EL (cell line): ENCODE measurements at places on chromosomes 3 and 15.
A peak's percentile ranks its signal among the peaks of the same experiment; 100 is the strongest.

GRCh38 chr3:98528474-98529346 lies 3.1 kb upstream of the GPR15 start:
- DNase-seq = no peak

DNA sequence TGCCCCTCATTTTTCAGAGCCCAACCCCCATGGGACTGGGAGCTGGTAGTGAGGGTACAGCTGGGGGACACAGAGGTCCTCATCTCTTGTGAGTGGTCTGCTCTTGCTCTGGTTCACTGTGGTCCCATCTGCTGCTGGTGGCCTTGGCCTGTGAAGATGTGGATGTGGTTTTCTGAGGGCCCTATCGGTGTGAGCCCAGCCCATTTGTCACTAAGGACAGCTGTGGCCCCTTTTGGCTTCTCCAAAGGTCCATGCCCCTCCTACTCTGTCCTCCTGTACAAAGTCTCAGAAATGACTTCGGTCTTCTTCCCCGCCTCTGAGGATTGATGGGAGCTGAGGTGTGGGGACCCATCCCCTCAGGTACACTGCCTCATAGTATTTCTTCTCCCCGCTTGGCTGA lies 21.0 kb downstream of the LIPC start:
- no peak for DNase-seq

DNA sequence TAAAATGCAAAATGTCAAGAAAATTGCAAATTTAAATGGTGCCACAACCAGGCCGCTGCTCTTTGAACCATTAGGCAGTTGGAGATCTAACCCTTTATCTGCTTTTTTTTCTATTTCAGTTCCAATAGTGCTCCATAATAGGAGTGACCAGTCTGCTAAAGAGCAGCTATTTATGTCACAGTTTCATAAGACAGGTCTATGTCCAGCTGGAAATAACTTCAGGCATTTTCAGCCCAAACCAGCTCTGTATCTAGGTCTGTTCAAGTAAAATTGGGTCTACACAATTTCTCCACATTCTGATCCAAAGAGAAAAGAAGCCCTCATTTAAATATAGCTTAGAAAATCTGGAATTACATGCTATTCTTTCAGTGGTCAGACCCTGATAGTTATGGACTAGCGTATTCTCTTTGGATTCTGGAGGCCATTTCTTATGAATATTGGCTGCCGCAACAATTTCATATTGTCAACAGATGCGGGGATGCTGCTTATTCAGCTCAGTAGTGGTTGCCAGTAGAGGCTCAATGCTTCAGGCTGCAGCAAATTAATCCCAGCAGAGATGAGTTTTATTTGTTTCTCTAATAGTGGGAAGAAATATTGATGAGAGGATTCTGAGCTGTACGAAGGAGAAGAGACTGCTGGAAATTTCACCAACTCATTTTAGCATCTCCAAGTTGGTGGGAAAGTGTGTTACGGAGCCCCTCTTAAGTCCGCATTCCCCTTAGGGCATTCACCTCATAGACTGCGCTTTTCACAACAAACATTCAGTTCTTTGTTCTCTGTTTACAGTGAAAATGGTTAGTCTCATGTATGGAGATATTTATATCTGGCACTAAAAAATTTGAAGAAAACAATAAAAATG lies 887.0 kb downstream of the ROBO1 start:
- DNase-seq = no peak

DNA sequence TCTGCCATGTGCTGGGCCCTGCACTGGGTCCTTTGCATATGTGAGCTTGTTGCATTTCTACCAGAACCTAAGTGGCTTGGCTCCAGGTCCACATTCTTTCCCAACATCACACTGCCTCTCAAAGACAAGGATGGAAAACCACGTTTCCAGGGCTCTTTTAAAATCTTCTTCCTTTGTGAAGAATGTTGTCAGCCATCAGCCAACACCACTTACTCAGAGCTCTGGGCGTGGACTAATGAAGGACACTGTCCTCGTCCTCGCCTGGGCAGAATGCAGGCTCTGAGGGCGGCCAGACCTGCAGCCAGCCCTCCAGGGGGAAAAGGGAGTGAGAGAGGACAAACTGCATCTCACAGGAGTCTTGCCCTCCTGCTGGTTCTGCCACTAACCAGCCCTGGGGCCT lies 49.7 kb downstream of the MAGEF1 start:
- DNase-seq = peak; percentile 20

DNA sequence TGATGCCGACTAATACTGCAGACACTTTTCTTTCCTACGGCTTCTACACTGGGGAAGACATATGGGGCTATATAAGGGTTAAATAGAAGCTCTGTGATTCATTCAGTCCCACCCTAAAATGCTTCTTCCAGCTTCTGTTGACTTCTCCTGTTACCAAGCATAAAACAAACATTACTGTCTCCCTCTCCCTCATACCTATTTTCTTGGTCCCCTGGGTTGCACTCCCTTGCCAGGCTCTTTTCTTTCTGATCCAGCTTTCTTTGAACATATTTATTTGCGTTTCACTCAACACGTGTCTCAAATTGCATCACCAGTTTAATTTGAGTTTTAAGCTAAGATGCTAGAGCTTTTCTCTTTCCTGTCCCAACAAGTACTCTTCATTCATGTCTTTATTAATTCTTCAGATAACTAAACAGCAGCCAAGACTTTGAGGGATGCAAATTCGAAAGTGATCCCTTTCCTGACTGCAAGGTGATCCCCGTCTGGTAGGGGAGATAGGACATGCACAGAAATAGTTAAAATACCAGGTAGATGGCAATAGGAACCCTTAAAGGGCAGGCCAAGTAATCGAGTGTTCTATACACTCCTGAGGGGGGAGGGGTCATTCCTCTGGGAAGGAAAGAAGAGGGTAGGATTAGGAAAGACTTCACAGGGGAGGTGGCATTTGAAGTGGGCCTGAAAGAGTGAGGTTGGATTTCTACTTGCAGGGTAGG lies 198.6 kb upstream of the BCL6 start:
- DNase-seq = no peak

DNA sequence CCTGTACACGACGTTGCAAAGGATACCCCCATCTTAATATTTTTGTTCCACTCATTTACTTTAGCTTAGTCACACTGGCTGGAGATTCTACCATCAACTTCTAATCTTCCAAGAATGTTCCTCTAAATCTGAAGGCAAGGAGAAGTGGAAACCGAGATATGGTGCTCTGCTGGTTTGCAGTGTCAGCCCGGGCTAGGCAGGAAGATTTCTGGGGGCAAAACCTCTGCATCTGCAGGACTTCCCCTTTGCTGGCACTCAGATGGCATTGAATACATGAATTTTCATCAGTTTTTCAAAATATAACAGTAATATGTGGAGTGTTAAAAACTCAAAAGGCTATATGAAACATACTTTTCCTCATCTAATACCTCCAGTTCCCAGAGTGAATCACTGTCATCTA lies 240.4 kb downstream of the RPLP1 start:
- no peak for DNase-seq

- no peak for DNase-seq
These were observed 145.9 kb downstream of the APBA2 start for GRCh38 chr15:29031502-29032228.

DNA sequence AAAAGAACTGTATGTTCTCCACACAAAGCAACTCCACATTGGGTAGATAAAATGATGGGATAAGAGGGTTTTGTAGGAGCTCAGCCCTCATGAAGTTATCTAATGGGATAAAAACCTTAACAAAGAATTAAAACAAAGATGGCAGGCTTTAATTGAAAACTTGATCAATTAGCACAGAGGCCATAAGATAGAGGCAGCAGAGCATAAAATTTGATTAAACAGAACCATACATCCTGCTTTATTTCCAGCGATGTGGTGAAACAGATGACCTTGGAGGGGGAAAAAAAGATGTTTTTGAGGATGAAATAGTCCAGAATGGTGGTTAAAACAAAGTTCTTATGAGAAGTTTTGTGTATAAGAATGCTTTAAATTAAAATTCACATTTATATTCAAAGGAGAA lies 130.9 kb upstream of the ALCAM start:
- no peak for DNase-seq

GRCh38 chr3:36800533-36801116 lies 36.3 kb upstream of the DCLK3 start:
- DNase-seq = no peak

- DNase-seq = no peak
These were observed 29.8 kb downstream of the LARS2 start for GRCh38 chr3:45417930-45418847.

DNA sequence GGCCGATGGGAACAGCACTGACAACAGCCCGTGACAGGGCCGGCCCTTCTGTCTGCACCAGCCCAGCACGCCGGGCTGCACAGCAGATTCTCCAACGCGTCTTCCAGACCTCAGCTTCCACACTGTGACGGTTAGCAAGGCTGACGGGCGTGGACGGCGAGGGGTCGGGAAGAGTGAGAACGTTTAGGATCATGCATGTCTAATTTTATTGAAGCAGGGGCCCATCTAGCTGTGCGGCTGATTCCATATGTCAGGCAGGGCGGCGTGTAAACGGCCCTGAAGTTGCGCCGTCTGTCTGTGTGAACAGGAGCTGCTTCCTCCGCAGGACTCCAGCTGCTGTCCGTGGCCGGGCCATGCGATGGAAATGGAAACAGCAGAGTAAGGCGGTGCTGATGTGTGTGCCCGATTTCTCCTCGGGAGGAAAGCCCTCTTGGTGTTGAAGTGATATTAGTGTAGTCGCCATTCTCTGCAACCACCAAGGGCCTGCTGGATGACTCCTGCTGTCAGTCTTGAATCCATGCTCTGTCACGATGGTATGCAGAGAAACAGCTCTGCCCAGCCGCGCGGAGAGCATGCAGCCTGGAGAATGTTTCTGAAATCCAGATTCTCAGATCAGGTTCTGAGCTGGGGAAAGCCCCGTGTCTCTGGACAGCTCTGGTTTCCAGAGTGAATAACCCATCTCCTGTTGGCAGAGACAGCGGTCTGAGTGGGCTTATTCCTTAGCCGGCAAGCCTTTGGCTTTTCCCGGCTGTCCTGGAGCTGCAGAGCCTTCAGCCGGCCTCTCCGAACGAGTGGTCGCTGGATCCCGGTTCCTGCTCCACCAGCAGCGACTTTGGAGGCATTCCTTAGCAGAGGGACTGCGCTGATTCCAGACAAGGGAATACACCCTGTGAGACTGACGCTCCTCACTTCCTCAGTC lies 158.1 kb upstream of the UBE3A start:
- no peak for DNase-seq

DNA sequence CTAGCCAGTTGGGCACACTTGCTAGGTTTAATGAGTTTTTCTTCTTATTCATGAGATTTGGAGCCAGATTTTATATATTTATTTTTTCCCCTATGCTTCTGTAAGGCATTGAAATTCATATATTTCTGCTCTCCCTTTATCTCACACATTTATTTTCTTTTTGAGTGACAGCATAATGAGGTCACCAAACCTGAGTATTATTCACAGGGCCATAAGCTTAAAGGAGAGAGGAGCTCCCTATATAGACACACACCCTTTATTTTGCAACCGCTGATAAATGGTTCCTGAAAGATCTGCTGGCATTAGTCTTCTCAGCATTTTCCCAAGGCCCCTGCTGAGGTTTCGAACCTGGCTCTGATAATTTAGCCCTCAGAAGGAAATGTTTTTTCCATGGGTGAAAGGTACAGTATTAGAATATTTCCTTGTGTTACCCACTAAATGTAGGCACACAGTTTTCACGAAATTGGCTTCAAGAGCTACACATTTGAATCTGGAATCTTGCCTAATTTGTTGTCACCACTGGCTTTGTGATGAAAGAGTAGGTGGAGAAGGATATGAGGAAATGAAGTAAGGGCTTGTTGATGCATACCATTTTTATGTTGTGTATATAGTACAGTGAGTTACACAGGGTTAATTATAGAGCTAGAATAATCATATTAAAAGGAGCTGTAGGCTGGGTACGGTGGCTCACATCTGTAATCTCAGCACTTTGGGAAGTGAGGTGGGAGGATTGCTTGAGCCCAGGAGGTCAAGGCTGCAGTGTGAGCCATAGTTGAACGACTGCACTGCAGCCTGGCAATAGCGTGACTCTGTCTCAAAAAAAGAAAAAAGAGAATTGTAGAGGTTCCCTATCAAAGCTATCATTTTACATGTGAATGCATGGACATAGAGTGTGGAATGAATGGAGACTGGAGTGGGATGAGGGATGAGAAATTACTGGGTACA lies 6.5 kb downstream of the KLHL18 start:
- DNase-seq = no peak

- no peak for DNase-seq
These were observed 314.8 kb downstream of the BCHE start for GRCh38 chr3:165522386-165522785.

DNA sequence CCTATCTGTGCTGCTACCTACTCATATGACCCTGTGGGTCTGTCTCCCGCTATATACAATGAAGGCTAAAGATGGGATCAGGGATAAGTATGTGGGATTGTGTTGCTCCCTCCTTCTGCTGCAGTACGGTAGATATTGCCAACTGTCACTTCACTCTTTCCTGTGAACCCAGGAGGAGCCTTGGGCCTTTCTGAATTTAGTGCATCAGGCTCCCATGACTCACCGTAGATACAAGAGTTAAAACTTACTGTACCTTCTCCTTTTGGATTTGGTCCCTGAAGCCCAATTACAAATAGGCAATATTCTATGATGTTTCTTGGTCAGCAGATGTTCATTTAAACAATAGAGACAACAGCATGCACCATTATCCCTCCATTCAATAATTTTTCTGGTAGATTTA lies 27.4 kb downstream of the MITF start:
- DNase-seq = no peak

DNA sequence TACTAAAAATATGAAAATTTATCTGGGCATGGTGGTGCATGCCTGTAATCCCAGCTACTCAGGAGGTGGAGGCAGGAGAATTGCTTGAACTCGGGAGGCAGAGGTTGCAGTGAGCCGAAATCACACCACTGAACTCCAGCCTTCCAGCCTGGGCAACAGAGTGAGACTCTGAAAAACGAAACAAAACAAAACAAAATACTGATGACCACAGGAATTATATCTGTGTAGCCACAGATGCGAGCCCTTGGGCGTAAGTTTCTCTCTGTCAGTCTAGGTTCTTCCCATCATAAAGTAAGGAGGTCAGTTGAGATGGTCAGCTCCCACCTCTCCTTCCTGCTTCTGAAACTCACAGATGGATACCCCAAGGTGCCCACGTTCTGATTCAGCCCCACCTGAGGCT lies 37.7 kb upstream of the CFAP161 start:
- no peak for DNase-seq

GRCh38 chr15:59115047-59115446 lies 10.1 kb downstream of the CCNB2 start:
- DNase-seq = no peak

DNA sequence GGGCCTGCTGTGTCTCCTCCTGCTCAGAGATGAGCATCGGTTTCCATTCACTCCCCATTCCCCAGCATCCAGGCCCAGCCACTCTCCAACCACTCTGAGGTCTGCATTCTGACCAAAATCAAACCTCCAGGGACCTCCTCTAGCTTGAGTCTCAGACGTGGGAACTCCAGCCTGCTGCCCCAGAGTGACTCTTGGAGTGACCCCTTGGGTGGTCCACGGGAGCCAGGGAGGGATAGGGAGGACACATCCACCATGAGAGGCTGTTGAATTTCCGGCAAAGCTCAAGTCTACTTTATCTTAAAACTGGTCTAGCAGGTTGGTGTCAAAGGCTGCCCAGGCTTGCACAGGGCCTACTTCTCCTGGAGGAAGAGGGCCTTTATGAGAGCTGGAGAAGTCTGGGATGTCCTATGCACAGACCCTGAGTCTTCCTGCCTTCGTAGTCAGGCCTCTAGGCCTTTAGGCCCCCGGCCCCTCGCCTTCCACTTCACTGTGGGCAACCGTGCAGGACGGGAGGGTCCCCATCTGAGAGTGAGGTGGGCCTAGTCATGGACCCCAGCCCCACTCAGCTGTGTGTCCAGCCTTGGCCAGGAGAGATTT lies 8.9 kb downstream of the CISH start:
- no peak for DNase-seq
